ENCODE measurements at places on chromosomes 5 and 9.

DNA sequence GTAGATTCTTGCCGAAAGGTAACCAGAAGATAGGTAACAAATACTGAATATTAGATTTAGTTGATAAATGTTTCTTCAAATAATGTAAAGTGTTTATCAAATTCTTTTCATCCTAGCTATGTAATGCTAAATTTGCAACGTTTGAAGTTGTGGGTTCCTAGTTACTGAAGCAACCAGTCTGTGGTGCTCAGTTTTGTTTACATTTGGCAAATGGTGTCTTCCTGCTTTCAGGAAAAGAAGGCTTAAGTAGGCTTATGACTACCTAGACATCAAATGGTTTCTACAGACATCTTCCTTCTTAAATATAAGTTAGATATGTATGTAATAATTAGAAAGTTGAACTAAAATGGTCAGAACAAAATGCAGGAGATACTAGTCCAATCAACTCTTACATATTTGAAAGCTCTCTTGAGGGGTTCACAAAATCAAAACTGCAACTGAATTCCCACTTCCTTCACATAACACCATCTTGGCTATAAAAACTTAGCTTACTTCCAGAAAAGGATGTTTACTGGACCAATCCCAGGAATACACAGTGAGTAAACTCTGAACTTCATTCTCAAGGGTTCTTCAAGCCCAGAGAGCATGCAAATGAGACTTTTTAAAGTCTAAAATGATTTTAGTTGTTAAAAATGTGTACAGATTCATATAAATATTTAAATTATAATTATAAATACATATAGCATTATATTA, 125.7 kb upstream of the ITGA1 start:
- DNase-seq, result no peak

DNA sequence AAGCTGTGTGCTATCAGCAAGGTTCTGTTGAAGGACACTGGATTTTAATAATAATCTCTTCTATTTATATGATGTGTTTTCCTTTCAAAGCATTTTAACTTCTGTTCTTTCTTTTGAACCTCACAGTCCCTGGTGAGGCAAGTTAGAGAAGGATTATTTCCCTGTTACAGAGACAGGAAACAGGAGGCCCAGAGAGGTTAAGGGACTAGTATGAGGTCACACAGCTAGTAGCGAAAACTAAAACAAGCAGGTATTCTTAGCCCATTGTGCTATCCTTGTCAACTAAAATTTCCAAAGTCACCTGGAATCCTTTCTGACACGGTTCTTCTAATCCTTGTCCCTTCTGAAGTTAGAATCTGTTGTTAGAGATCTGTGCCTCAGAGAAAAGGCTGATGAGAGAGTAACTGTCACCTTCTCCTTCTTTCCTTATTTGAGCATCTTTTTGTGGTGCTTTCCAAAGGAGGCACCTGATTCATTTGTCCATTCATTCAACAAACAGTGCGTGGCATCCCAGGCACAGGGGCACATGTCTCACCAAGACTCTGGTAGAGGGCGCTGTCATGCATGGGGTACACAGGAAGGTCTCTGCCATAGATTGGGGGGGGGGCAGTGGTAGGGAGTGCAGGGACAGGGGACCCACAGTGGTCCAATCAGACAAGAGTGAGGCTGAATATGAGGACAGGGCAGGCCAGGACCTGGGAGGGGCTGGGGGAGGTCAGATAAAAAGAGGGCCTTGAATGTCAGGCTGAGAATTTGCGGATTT, 61.5 kb downstream of the CRB2 start:
- no peak for DNase-seq

DNA sequence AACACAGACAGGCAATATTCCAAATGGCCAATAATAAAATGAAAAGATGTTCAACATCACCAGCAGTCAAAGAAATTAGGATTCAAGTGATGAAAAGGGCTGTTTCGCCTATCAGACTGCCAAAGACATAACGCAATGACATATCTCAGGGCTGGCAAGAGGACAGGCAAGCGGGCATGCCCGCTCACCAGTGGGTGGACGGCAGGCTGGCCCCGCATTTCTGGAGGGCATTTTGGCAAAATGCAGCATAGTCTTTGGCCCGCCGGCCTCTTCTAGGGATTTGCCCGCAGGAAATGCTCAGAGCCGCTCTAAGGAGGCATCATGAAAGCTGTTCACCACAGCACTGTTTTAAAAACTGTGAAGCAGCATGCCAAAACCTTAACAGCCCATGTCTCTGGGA, 1.4 kb upstream of the PPP1R26 start:
- no peak for DNase-seq

DNA sequence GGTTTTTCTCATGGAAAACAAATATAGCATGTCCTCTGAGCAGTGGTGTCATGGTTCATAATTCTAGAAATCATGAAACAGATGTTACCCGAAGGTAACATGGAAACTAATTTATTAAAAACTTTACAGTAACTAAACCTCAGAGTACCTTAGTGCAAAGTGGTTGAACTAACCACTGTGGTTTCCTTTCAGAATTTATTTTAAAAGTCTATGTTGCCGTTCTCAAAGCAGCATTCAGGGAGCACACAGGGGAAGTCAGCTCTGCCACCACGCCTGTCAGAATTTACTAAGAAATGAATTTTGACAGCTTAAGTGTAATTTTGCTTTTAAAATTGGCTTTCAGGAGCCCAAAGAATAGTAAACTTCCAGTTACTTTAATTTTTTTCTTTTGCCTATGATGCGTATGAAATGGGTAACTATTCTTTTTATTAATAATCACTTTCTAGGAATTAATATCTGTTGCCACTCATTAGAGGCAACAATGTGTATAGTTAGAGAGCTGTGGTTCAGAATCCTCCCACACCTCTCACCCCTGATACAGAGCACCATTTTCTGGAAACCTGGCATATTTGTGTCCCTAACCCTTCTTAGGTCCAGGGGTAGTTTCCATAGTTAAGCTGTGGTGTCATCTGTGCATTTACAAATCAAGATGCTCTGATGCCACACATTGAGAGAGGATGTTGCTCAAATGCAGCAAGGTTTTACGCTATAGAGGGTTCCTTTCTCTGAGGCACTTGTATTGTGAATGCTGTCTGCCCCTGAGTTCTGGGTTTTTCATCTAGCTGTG, 202.6 kb downstream of the ZSWIM6 start:
- DNase-seq, result no peak

GRCh38 chr5:62569470-62569869, 9.1 kb upstream of the LRRC70 start:
- DNase-seq, result no peak

DNA sequence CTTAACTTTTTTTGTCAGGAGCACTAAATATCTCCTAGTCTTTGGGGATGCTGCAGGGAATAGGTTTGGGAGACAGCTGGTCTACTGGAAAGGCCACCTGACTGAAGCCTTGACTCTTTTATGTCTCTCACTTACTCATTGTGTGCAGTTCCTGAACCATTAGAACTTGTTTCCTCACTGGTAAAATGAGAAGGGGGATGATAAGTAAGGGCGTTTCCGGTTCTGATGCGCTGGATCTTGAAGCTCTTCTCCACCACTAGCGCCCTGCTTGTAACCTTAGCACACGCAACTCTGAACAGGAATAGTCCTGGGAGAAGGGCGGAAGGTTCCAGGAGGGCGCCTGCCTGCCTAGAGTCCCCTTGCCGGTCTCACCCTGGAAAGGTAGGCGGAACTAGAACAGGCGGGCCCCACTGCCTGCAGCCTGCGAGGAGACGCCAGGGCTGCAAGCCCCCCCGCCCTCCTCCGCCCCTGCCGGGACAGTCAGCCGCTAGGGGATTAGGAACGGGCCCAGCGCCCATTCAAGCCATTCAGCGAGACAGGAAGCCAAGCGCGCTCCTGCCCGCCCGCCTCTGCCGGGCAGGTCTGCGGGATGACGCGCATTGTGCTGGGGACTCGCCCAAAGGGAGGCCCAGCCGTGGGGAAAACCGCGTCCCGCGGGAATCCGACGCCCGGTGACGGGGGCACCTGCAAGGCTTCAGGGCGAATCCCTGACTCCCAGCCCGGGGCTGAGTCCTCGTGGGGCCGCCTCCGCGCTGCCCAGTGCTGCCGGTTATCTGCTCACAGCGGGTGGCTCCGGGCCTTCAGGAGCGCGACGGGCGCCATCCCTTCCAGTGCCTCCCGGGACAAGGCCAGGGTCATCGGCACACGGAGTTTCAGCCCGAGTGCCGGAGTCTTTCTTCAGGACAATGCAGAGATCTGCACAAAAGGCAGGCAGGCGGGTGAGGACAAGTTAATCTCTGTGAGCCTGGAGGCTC, 44.0 kb upstream of the XPA start:
- DNase-seq, result no peak

GRCh38 chr5:73728493-73729273, 102.7 kb downstream of the ARHGEF28 start:
- DNase-seq, result no peak

DNA sequence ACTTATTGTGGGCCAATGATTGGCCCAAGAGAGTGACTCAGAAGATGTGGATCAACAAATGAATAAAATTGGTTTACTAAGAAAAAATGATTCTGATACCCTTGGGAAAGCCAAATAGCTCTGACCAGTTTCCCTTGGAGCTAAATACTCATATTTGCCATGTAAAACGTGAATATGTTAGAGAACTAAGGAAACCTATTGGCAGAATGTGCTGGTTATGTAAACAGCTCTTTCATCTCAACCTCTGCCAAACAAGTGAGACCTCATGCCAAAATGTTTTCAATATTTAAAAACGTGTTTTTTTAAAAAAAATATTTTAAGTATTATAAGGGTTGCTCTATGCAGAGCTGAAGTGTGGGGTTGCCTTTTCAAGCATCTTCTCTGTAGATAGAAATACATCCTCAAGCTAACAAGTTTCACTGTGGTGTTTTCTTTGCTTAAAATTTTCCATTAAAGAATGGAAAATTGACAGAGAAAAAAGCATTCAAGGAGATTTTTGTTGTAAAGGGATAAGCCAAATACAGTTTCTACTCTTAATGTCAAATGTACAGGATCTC, 186.9 kb upstream of the TUT7 start:
- no peak for DNase-seq

- DNase-seq, result no peak
These were observed at the start of gene SPINK4 for GRCh38 chr9:33239921-33240320. Gene SPINK4, plus strand, starts transcription at chr9:33240167. Its CDS starts 42 bp downstream, at chr9:33240209.

- peak; percentile 65 for DNase-seq
These were observed 1.5 kb downstream of the GGTA1 start for GRCh38 chr9:121498150-121498486.

DNA sequence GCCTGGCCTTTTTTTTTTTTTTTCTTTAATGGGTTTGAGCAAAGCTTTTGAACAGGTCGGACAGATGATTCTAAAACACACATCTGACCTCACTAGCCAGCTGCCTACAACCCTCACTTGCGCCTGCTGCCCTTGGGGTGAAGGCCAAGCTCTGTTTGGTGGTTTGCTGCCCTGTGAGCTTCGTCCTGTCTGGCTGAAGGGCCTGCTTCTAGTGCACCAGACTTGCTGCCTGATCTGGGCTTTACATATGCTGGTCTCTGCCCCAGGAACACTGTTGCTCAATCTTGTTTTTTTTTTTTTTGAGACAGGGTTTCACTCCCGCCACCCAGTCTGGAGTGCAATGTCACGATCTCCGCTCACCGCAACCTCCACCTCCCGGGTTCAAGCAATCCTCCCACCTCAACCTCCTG, 16.4 kb upstream of the DOLPP1 start:
- DNase-seq, result no peak

GRCh38 chr9:129201866-129202265, 23.8 kb upstream of the IER5L start:
- no peak for DNase-seq

- peak; percentile 44 for DNase-seq
These were observed 15.2 kb downstream of the PTGES start for GRCh38 chr9:129737479-129738274.

GRCh38 chr5:135977375-135977928, 22.7 kb upstream of the LECT2 start:
- no peak for DNase-seq

DNA sequence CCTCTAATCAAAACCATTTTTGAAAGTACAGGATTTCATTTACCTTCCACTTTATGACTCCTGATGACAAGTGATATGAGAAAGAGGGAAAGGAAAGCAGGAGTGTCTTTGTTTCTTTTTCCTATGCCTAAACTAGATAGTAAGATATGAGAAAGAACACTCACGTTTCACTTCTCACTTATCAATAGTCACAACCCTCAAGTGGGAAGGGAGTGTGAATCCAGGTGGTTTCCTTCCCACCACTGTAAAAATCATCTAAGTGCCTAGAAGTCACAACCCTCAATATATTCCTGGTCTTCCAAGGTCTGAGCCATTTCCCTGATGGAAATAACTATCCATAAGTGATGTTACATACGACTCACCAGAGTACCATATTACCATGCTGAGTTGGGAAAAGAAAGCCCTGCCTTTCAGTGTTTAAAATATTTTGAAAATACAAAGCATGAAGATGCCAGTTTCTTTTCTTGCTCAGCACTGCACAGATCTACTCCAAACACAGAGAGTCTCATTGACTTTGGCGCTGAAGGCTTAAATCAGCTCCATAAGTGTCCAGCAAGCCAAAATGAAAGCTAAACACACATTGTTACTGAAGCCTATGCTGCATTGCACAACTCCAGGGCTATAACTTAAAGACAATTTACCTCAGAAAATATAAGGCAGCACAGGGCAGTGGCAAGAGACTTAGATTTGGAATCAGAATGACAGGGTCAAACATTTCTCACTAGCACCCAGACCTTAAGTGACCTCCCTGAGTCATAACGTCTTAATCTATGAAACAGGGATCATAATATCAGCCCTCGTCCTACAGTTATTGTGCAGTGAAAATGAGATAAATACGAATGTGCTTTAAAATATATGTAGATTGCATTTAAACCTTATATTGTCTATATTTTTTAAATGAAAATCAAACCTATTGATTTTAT, 301.2 kb downstream of the KIAA0825 start:
- DNase-seq, result no peak

DNA sequence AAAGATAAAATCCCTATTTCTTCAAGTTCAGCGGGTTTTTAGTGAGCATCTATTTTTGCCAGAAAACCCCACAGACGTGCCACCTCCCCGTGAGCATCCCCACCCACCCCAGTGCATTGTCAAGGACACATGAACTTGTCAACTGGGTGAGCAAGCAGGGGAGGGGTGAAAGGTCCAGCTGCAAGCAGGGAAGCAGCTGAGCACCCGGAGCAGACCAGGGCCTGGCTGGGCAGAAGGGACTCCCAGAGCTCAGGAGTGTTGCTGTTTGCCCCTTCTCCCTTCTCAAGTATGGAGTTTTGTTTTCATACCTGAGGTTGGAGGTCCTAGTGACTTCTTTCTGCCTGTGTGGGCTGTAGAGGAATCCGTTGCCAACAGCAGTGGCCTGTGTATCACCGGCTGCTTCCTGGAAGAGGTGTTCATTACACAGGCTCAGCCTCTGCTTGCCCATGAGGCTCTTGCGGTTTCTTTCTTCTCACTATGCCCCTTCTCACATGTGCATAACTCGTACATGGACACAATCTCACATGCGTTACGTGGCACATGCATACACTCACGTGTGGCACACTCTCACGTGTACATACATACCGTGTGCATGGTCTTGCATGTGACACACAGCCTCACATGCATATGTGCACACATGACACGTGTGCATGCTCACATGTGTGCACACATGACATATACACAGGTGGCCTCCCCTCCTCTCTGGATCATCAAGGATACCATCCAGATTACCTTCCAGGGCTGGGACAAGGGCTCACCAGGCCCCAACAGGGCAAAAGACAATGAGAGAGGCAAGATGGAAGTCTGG, 126.7 kb downstream of the MVB12B start:
- no peak for DNase-seq
